ENCODE measurements at places on chromosomes 6 and 20.
A peak's percentile ranks its signal among the peaks of the same experiment; 100 is the strongest.

GRCh38 chr6:37637562-37638413 is 59.9 kb downstream of the MDGA1 start:
- no peak for DNase-seq

- DNase-seq = peak; percentile 31
These were observed 7.2 kb downstream of the HLA-G start for GRCh38 chr6:29834564-29835436.

GRCh38 chr20:22307409-22307808 is 277.0 kb downstream of the FOXA2 start:
- no peak for DNase-seq

- DNase-seq = no peak
These were observed 272.7 kb upstream of the FOXQ1 start for GRCh38 chr6:1039191-1039590.

DNA sequence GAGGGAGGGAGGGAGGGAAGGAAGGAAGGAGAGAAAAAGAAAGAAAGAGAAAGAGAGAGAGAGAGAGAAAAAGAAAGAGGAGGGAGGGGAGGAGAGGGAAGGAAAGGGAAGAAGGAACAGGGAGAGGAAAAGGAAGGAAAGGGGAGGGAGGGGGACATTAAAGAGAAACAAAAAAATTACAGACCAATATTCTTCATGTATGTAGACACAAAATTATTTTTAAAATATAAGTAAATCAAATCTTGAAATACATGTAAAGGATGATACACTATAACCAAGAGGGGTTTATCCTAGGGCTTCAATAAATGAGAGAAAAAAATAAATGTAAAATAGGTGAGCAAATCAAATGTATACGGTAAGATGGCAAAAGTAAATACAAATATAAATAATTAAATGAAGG is 71.2 kb upstream of the TMEM244 start:
- no peak for DNase-seq

GRCh38 chr20:43691928-43692524 is 25.1 kb downstream of the MYBL2 start:
- DNase-seq = no peak

GRCh38 chr20:23078351-23079015 is 7.6 kb downstream of the CD93 start:
- no peak for DNase-seq

- no peak for DNase-seq
These were observed 150.2 kb downstream of the PRL start for GRCh38 chr6:22146678-22146930.

- no peak for DNase-seq
These were observed 33.9 kb downstream of the COL12A1 start for GRCh38 chr6:75171986-75172385.

GRCh38 chr6:5403076-5403475 is 141.8 kb downstream of the FARS2 start:
- no peak for DNase-seq

DNA sequence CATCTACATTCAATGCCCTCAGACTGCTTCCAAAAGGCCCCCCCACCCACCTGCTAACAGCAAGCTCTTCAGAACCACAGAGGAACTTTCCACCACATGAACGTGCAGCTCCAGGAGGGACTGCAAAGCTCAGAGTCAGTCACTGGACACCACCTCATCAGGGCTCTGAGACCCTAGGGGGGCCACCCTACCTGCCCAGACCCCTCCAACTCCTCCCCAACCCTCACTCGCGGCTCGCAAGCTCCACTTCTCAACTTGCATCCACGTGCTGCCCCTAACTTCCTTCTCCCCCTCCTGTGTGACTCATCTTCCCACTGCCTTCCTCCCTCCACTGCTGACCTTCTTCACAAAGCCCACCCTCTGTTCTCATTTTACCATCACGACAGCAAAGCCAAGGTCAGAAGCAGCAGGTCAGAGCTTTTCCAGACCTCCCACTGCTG is 6.5 kb downstream of the MBOAT1 start:
- DNase-seq = no peak

DNA sequence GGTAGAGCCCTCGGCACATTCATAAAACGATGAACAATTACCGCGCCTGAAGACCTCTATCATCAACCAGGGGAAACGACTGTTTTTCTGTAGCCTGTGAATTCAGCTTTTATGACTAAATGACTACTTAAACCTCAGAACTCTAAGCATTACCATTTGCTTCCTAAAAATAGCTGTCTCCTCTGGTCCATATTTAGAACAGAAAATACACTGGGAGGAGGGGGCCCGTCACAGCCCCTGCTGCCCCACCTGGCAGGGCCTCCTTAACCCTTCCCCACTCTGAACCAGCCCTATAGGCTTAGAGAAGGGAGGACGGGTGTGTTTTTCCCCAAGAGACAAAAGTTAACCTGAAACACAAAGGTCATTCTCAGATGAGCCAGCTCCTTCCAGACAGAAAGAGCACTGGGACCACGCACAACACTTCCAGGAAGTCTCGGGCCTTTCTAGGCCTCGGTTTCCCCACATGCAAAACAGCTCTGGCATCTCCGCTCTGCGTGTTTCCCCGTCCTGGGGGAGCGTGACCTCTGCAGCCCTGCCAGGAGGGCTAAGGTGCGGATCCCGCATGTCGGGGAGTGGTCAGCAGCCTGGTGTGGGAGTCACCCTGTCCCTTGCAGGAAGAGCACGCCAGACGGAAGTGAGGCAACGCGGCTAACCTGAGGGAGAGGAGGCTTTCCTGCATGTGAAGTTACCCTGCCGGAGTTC is 193.9 kb downstream of the DLL1 start:
- no peak for DNase-seq

- no peak for DNase-seq
These were observed 1.3 kb upstream of the SDCBP2 start for GRCh38 chr20:1330075-1330830.

- DNase-seq = no peak
These were observed 16.1 kb downstream of the TTPAL start for GRCh38 chr20:44491635-44492395.

GRCh38 chr6:73024598-73024997 is 200.7 kb downstream of the KHDC1L start:
- DNase-seq = no peak

GRCh38 chr6:7088076-7088742 is 19.6 kb upstream of the RREB1 start:
- DNase-seq = no peak

- DNase-seq = no peak
These were observed 151.3 kb downstream of the SLC16A10 start for GRCh38 chr6:111238464-111239119.

DNA sequence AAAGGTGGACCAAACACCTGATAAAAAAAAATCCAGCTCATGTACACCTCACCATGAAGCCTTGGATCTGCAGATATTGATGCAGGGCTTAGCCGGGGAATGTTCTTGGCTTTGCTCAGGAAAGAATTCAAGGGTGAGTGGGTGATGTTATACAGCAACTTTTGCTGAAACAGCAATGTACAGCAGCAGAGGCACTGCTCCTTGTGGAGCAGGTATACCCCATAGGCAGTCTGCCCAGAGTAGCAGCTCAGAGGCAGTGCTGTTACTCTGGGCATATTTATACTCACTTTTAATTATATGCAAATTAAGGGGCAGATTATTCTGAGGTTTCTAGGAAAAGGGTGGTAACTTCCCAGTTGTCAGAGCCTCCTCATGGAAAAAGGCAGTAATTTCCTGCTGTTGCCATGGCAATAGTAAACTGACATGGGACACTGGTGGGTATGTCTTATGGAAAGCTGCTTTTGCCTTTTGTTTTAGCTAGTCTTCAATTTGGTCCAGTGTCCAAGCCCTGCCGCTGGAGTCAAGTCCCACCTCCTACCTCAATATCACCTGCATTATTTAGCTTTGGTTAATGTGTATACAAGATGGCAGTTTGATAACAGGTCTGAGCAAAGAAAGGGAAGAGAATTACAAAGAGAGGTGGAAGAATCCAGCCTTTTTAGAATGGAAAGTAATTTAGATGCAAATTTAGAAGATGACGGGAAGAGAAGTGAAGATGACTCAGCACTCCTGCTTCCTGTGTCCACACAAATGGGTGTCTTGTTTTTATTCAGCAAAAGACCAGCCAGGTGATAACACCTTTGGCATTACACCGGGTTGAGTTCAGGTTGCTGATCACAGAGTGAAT is 110.1 kb upstream of the JAG1 start:
- DNase-seq = no peak

DNA sequence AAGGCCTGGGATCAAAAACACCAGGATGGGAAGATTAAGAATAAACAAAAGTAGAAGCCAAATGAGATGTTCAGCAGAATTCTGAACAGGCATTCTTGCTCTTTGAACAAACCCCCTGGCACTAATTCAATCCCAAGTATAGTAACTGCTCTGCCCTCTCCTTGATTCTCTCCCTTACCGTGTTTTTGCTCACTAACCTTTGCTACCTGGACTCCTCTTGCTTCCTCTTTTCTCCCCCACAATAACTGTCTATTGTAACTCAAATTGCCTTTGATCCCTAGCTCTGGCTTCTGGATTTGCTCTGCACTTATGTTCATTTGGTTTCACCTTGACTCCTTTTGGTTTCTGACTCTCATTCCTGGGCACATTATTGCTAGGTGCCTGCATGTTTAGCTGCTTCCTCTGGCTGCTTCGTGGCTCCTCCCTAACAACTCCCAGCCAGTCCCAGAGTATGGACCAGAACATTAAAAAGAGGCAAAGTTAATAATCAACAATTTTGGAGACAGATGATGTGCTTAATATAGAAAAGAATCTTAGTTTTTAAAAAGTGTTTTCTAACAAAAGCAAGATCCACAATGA is 65.4 kb upstream of the PHIP start:
- no peak for DNase-seq

- DNase-seq = no peak
These were observed 2.7 kb upstream of the SPO11 start for GRCh38 chr20:57326667-57327455.

- no peak for DNase-seq
These were observed 75.4 kb downstream of the RPP40 start for GRCh38 chr6:4928426-4928825.

DNA sequence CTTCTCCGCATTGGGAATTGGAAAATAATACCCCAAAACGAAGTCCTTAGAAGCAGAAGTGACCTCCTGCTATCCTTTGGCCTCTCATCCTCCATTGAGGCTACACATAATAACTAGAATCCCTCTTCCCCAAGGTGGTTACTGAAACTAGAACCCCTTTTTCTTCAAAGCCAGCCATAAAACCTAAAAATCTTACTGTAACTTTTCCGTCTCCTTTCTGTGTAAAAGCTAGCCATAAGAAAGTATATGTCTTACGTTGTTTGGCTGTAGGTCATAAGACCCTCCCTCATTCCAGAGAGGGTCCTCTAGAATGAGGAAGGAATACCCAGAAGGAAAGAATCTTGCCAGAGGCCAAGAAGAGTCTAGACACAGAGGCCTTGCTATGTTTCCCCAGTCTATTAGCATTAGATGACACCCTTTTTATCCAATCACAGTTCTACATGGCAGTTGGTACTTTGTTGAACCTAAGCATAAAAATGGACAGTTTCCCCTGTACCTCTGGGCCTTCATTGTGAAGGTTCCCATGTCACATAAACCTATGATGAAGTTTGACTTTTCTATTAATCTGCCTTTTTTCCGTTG is 133.9 kb upstream of the BTN3A2 start:
- DNase-seq = no peak

DNA sequence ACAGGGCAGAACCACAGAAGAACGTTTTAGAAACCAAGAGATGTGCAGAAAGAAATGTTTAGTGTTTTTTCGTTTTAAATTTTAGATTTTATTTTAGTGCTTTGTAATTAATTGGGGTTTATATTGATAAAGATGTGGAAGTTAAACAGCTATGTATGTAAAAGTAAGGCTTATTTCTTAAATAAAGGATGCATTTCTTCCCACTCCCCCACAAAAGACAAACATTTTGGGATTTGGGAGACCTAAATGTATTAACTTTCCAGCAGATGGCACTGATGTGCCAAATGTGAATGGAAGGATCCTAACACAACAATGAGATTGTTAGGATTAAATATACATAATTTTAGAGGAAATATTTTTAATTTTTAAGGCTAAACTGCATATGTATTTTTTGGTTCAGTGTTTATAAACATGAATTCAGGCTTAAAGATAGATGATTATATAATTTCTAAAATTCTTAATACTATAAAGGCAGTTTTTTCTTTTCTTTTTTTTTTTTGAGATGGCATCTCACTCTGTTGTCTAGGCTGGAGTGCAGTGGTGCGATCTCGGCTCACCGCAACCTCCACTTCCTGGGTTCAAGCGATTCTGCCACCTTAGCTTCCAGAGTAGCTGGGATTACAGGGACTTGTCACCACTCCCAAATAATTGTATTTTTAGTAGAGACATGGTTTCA is 12.0 kb downstream of the PFDN4 start:
- DNase-seq = no peak

DNA sequence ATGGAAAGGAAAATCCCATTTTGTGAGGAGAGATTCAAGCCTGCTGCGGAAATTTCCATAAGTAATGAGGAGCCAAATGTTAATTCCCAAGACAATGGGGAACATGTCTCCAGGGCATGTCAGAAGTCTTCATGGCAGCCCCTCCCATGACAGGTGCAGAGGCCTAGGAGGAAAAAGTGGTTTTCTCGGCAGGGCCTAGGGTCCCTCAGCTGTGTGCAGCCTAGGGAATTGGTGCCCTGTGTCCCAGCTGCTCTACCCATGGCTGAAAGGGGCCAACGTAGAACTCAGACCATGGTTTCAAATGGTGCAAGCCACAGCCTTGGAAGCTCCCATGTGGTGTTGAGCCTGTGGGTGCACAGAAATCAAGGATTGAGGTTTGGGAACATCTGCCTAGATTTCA is 269.9 kb downstream of the TBC1D32 start:
- DNase-seq = no peak

GRCh38 chr20:36526521-36527011 is 14.8 kb upstream of the MYL9 start:
- no peak for DNase-seq

All from activated CD4-positive, CD25-positive, alpha-beta regulatory T cell (primary cell).